ENCODE measurements at places on chromosomes 3 and 15. TPM values are rescaled to one million over a fixed set of nuclear protein-coding genes. Genes with fewer than 3 reads are reported as not detected.

The RPUSD2 gene
- 41.1 TPM for total RNA-seq

The GOLGB1 gene
- 11.3 TPM for total RNA-seq

The KY gene
- total RNA-seq: not detected

The IL17RC gene
- 0.27 TPM for total RNA-seq

The FSTL1 gene
- 0.91 TPM for total RNA-seq
